ENCODE measurements at places on chromosomes 13 and 19. TPM values are rescaled to one million over a fixed set of nuclear protein-coding genes. Genes with fewer than 3 reads are reported as not detected.

- DNase-seq, result no peak
Measured at GRCh38 chr19:6269101-6269886, 10.5 kb downstream of the MLLT1 start.

- no peak for DNase-seq
Measured at GRCh38 chr19:12665281-12665573, 1.3 kb downstream of the MAN2B1 start.

GRCh38 chr19:801030-801860 lies 4.0 kb downstream of the PTBP1 start:
- no peak for DNase-seq

GRCh38 chr13:41317243-41317642 lies 6.2 kb downstream of the NAA16 start:
- no peak for DNase-seq

DNA sequence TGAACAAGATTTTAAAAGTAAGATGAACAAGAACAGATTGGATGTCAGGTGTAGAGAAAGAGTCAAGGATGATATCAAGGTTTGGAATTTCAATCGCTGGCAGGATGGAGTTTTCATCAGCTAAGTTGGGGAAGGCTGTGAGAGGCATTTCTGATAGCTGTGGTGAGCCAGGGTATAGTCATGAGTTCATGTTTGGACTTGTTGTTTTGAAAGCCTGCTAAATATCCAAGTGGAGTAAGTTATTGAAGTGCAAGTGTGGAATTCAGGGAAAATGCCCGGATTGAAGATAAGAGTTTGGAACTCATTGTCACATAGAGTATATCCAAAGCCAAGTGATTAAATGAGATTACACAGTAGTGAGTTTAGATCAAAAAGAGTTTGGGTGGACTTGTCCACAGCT lies 11.0 kb upstream of the EPSTI1 start:
- DNase-seq, result no peak

DNA sequence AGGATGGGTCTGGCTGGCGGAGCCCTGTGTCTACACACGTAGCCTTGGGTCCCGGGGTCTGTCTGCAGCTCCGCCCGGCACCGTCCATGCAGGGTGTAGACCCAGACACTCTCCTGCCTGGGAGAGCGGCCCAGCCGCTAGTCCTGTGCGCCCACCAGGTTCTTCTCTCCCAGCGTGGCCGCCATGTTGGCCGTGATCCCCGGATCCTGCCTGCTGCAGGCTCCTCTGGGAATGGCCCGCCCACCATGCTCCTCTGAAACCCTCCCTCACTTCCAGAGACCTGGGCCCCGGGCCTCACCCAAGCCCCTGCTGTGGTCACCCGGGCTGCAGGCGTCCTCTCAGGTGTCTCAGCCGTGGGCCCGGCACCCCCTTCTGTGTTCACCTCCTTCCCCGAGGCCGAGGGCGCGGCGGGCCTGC lies 57.7 kb upstream of the MCF2L start:
- no peak for DNase-seq

LSM4 gene
- 73.0 TPM for total RNA-seq

GRCh38 chr13:80040196-80040980 lies 300.5 kb downstream of the SPRY2 start:
- DNase-seq, result no peak

ZNF283 gene
- total RNA-seq, result 12.8 TPM

DNA sequence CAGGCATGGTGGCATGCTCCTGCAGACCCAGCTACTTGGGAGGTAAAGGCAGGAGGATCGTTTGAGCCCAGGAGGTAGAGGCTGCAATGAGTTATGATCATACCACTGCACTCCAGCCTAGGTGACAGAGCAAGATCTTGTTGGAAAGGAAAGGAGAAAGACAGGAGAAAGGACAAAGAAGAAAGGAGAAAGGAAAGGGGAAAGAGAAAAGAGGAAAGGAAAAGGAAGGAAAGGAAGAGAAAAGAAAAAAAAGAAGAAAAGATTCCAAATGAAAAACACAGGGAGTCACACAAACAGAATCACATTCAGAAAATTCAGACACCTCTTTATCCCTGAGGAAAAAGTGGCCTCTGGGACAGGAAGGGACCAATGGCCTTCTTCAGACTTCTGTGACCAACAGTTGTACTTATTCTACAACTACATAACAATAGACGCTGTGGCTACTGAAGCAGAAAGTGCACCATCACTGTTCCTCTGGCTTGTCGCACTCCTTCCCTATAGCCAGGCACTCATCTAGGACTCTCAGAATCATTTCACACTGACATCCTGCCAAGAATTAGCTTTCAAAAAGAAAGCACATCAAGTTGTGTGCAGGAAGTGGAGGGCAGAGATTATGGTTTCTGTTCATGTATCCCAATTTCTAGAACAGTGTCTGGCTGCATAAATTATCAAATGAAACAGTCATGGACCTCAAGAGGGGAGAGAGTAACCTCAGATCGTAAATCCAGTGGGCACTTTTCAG lies 5.9 kb downstream of the MTMR6 start:
- no peak for DNase-seq

- no peak for DNase-seq
Measured at GRCh38 chr19:38979812-38980211, 4.3 kb upstream of the FBXO17 start.

SLC5A5 gene
- not detected for total RNA-seq

IGFL3 gene
- 1.1 TPM for total RNA-seq

DNA sequence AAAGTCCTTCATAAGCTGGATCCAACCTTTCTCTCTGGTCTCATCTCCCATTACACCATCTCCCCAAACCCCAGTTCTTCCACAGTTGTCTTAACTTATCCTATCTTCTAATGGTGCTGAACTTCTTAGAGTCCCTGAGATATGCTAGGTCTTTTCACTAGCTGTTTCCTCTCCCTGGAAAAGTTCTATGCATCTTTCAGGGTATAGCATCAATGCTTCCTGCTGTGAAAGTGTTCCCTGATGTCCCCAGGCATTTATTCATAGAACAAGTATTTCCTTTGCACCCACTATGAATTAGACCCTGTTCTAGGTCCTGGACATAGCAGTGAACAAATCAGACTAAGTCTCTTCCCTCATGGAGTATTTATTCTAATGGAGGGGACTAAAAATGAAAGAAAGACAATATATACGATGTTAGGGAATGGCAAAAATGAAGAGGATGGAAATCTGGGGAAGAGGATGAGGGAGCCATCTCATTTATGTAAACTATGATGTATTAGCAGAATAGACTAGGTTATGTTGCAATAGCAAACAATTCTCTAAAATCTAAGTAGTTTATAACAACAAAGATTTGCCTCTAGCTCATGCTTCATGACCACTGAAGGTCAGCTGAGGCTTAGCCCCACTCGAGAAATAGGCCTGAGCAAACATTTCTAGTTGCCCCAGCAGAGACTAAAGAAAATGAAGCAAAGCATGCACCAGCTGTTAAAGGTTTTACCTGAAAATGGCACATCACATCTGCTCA lies 120.0 kb downstream of the CYSLTR2 start:
- DNase-seq, result no peak

NOTCH3 gene
- 78.6 TPM for total RNA-seq

GJA3 gene
- total RNA-seq, result 0.37 TPM

DNA sequence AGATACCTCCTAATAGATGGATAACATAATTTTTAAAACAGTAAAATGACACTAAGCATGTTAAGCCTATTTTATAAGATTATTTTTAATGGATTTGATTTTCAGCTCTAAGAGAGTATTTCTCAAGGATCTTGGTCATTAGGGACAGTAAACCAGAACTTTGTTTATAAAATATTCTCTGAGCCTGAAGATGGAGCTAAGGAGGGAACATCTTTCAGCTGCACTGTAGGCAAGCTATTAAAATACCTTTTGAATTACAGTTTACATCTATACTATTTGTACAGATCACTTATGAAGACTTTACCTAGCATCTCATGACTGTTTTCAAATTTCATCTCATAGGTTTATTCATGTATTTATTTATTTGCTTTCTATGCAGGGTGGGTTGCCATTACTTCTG lies 345.3 kb downstream of the MYO16 start:
- no peak for DNase-seq

- DNase-seq, result no peak
Measured at GRCh38 chr19:10006335-10006708, 4.0 kb downstream of the COL5A3 start.

GRCh38 chr19:18291590-18292461 lies 10.4 kb upstream of the JUND start:
- DNase-seq, result no peak

GRCh38 chr19:38684078-38684861 lies 36.8 kb downstream of the ACTN4 start:
- no peak for DNase-seq

GRCh38 chr13:34816908-34817665 lies 125.0 kb upstream of the NBEA start:
- DNase-seq, result no peak

GRCh38 chr13:48186722-48187121 lies 46.3 kb upstream of the ITM2B start:
- DNase-seq, result no peak

SIGLEC14 gene
- not detected for total RNA-seq

DNA sequence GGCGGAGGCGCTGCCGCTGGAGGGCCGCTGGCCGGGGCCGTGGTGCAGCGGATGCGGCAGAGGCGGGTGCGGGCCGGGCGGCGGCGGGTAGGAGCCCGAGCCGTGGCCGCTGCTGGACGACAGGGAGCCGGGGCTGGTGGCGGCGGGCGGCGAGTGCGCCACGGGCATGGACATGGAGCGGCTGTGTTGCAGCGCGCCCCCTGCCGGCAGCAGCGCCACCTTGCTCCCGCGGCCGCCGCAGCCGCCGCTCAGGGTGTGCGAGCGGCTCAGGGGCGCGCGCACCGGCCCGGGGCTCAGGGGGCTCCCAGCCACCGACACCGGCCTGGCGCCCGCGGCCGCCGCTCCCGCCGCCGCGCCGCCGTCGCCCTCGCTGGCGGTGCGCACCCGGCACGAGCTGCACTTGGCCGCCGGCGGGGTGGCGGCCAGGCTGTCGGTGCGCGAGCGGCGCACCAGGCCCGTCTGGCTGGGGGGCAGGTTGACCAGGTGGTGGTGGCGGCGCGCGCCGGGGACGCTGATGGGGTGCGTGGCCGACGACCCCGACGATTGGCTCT lies 1.7 kb downstream of the IRS2 start:
- no peak for DNase-seq

Measured in chondrocyte (in vitro differentiated cells).